ENCODE measurements at places on chromosomes 5 and 9.

DNA sequence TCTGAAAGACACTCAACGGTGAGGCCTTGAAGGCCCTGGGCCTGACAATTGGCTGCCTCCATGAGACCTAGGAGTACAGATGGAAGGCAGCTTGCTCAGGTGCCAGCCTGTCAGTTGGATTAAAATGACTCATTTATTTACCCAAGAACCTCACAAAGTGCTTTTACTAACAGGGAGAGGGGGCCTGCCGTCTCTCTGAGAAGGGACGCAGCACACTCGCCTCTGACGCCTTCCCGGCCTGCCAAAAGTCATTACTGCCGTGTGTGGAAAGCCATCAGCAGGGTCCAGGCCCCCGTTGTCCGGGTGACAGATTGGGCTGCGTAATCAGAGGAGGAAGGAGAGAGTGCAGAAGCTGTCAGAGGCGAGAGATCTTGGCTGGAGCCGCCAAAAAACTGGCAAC is 32.4 kb downstream of the DDX31 start:
- DNase-seq, result no peak

- peak; percentile 59 for DNase-seq
Measured at GRCh38 chr5:74766418-74766848, 484 bp downstream of the GFM2 start.

DNA sequence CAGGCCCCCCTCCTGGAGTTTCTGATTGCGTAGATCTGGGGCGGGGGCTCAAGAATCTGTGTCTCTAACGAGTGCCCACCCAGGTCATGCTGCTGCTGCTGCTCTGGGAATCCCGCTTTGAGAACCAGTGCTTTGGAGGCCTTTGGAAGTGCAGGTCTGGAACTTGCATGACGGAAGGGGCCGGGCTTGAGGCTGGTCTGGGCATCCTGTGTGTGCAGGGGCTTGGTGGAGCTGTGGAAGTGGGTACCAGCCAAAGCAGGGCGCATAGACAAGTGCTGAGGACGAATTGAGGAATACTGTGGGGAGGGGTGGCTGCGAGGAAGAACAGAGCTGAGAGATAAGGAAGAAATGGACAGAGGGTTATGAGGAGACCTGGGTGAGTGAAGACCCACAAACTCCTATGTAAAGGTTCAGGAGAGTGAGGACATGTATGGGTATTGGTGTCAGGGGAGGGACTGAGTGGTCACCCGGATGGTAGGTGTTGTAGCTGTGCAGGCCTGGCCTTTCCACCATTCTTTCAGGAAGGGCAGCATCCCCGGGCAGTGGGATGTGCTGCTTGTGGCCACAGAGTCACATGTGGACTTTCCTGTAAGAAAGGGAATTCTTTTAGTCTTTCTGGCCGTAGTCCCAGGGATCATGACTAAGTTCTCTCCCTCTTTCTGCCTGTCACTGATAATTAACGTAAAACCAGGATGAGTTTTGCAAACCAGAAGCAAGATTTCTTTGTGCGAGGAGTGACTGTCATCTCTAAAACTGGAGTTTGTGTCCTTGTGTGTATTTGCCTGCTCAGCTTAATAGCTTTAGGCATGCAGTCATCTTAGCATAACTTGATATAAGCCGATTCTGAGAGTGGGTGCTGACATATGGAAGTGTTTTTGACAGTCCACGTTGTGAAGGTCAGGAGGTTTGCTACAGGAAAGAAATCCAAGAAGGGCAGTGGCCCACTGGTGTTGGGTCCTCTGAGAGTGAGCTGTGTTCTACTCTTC is 43.3 kb upstream of the TJP2 start:
- DNase-seq, result no peak

GRCh38 chr5:171898386-171898785 is 108.1 kb downstream of the FBXW11 start:
- no peak for DNase-seq

- DNase-seq, result no peak
Measured at GRCh38 chr5:160133071-160133917, 14.0 kb upstream of the PWWP2A start.

- DNase-seq, result peak; percentile 69
Measured at GRCh38 chr9:37994639-37995347, 74.2 kb downstream of the SHB start.
